ENCODE measurements at places on chromosomes 4 and X.
A peak's percentile ranks its signal among the peaks of the same experiment; 100 is the strongest.

DNA sequence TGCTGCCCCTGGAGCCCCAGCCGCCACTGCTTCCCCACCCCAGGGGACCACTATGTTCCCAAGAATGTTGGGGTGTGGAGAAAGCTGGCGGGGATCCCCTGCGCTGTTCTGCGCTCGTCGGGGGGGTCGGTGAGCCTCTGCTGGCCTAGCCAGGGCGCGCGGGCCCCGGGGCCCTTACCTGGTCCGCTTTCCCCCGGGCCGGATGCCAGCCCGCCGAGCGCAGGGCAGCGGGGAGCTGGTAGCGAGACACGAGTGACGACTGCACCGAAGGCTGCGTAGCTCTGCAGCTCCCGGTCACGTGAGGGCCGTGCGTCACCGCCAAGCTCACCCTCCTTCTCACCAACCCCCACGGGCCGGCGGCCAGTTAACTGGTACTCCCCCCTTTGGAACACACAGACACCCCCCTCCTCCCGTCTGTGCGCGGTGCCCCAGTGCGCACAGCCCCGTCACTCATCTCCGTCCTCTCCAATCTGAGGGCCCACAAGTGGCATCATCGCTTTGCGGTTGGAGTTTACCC is at the start of gene BEX1:
BEX1 (minus strand) TSS at position 254 of the 517 bp plus-strand sequence. CDS start 897 bp downstream, outside the sequence.
- DNase-seq = no peak

DNA sequence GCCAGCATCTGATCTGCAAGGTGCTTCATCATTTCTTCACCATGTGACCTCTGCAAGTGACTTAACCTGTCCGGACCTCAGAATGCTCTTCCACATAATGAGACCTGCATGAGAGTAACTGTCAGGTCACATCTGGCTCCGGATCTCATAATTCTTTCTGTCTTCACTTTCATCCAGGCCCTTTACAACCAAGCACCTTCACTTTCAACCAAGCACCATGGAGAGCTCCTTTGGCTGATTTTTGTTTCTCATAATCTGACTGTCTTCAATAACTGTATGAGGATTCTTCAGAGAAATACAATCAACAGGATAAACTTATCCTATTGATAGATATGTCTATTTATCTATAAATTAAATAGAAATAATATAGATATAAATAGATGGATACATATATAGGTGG is 148.1 kb downstream of the VCX3A start:
- DNase-seq = no peak

DNA sequence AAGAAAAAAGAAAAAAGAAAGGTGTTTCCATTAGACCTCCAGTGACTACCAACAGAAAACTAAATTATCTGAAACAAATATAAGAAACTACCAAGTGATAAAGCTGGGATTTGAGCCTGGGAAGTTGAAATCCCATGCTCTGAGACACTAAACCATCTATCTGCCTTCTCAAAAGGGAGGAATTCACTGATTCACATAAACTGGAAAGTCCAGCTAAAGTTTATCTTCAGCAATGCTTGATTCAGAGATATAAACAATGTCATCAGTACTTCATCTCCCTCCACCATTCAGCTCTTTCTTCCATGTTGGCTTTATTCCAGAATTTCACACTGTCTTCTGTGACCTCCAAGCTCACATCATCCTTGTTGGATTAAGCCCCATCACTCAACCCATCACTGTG is 96.3 kb downstream of the IQCM start:
- DNase-seq = no peak

GRCh38 chr4:113375964-113376666 is 326.7 kb downstream of the ANK2 start:
- DNase-seq = no peak

GRCh38 chrX:44580466-44580865 is 37.8 kb upstream of the FUNDC1 start:
- DNase-seq = no peak

GRCh38 chr4:145436796-145437195 is 44.9 kb upstream of the SMAD1 start:
- DNase-seq = no peak

DNA sequence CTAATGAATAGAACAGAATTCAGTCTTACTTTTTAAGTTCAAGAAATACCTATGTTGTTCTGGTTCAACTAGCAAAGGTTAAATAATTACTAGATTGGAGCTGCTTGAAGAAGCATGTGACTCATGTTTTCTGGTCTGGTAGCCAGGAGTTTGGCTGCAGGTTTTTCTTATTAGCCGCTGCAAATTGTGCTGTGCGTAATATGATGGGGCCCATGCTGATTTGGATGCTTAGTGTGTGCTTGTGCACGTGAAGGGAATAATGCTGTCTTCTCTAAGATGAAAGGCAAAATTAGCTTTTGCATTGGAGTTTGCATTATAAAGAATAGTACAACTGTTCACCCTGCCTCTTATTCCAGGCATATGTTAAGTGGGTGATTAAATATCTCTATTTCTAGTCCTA is 219.6 kb downstream of the SNCA start:
- no peak for DNase-seq

DNA sequence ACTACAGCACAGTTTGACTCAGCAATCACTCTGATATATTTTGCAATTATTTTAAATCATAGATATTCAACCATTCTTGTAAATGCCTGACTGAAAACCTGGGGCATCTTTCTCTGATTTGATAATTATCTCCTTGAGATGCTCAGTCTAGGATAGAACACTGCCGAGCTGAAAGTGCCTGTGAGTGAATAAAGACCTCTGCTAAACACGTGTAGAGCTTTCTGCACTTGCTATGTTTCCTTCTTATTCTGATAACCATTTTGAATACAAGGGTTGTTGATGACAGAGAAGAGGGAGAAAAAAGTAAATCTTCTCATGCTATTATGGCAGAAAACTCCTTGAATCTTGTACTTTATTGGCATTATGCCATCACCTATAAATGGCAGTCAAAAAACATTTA is 1843.4 kb upstream of the IGFBP7 start:
- DNase-seq = no peak

DNA sequence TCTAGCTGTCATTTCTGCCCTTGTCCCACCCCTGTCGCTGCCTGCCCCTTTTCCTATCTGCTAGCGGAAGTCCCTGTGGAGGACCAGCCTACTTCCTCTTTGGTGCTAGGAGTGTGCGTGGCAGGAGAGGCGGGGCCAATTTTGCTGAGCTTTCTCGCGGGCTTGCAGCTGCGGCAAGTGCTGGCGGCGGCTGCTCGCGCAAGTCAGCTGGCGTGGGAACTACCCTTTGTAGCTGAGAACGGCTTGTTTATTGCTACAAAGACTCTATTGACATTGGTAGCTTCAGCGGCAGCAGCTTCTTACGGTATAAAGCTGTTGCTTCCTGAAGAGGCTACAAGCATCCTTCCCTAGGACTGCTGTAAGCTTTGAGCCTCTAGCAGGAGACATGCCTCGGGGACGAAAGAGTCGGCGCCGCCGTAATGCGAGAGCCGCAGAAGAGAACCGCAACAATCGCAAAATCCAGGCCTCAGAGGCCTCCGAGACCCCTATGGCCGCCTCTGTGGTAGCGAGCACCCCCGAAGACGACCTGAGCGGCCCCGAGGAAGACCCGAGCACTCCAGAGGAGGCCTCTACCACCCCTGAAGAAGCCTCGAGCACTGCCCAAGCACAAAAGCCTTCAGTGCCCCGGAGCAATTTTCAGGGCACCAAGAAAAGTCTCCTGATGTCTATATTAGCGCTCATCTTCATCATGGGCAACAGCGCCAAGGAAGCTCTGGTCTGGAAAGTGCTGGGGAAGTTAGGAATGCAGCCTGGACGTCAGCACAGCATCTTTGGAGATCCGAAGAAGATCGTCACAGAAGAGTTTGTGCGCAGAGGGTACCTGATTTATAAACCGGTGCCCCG is at the start of gene MAGEH1:
MAGEH1 (plus strand) TSS at position 138 of the 843 bp plus-strand sequence; CDS start at position 386, 248 bp downstream.
- no peak for DNase-seq

DNA sequence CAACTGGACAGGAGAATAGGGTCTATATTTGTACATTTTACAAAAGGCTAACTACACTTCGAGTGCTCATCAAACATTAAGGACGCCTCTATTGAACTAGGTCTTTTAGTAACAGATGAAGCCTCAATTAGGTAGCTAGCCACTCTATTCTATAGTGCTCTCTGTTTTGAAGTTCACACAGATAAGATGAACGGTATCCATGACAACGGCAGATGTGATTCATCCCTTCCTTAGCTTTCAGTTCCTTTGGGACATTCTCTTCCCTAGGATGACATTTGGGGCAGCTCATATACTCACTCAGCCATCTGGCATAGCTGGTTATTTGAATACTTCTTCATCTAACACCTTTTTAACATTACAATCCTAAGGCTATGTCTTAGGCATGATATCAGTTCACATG is 62.4 kb upstream of the WDFY3 start:
- DNase-seq = no peak

- DNase-seq = no peak
Measured at GRCh38 chr4:179130122-179130714, 1688.0 kb upstream of the AGA start.

GRCh38 chr4:4610672-4611071 is 68.8 kb upstream of the STX18 start:
- no peak for DNase-seq

DNA sequence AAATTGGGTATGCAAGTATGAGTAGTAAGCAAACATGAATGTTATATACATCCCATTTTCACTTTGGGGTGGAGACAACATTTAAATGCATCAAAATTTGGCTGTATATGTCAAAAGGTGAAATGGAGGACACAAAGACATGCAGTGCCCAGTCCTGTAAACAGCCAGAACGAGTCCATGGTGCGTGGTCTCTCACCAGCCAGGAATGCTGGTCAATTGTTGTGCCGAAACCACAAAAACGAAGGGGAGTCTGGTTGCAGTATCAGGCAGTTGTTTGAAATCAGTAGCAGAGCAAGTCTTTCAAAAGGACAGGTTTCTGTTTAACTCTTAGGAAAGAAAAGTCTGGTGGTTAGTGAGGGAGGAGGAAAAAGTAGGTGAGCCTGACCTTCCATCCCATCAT is 22.3 kb upstream of the RNF150 start:
- no peak for DNase-seq

DNA sequence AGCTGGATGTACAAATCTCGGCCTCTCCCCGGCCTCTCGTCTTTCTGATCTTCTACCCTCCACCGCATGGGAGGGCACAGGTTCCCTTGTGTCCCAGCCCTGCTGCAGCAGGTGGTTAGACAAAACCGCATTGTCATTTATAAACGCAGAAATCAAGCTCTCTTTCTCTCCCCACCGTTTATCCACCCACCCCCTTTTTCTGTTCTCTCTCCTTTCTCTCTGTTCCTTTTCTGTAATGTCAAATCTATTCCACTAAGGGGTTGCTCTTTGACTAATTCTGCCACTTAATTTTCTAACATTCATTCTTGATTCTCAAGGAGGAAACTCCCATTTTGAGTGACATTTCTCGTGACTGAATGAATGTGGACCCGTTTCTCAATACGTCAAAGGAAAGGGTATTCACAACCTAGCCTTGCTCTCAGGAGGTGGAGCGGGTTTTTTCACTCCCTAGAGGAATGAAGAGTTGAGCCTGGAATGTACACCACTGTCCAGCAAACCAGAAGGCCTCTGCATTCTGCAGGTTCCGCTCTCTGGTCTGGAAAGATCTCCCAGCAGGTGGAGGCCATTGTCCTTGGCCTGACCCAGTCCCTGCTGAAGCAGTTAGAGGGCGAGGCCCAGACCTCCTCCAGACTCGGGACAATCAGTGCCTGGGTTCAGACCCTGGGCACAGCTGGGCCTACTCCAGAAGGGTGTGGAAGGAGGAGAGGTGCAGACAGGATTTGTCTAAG is 70.9 kb upstream of the ENPP6 start:
- no peak for DNase-seq

- no peak for DNase-seq
Measured at GRCh38 chr4:113502906-113503305, 258.6 kb downstream of the CAMK2D start.

GRCh38 chrX:66634272-66634671 is 4.6 kb downstream of the EDA2R start:
- no peak for DNase-seq

DNA sequence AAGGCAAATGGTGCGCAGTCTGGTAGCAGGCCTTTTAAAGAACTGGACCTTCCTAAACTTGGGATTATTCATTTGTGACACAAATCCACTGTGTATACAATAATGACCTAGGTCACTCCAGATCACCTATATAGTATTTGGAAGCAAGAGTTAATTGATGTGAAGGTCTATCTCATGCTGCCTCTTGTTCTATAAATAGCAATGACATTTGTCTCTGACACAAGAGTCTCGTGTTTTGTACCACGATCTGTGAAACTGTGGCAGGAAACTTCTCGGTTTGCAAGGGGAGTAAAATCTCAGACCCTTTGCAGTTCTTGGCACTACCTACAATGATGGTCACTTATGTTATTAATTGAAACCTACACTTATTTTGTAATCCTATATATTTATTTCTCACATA is 1408.4 kb downstream of the PCDH7 start:
- no peak for DNase-seq

- no peak for DNase-seq
Measured at GRCh38 chr4:38666766-38667084, 2.7 kb downstream of the KLF3 start.

DNA sequence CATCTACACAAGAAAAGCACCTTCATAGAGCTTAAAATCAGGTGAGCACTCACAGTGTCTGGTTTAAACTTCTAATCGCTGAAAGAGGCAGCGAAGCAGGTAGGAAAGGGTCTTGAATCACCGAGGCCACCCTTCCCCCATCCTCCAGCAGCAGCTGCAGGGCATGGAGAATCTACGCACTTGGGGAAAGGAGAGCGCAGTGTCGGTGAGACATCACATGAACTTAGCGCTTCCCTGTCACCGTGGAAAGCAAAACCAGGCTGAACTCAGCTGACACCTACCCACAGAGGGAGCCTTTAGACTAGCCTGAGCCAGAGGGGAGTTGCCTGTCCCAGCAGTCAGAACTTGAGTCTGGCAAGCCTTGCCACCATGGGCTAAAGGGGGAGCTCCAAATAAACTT is 197.2 kb upstream of the ZFP42 start:
- DNase-seq = no peak

DNA sequence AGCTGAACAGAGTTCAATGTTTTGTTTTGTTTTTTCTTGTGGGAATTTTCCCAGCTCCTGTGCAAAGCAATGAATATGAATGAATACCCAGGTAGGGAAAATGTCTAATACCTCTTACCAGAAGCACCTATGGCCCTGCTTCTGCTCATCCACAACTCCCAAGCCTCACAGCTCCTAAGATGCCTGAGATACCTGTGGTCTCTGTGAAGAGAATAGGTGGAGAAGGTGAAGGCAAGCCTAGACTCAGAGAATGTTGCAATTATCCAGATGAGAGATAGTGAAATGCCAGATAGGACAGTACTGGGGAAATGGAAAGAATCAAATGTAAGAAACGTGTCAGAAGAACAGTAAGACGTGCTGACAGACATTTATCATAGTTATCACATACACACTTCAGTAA is 70.2 kb upstream of the NOCT start:
- no peak for DNase-seq

DNA sequence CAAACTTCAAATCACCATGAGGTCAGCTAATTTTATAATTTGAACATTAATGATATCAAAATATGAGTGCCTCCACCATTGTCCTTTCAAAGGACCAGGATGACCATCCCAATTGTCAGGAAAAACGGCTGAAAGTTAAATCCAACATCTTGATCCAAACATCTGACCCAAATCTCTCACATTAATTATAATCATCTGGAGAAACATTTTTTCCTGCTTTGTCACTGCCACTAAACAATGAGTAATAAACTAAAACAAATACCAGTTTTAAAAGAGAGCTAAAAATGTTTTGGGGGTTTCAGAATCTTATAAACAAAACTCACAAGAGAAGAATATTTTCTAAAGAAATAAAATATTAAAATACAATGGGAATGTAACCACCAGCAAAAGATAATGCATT is 45.7 kb upstream of the NDST4 start:
- no peak for DNase-seq

- no peak for DNase-seq
Measured at GRCh38 chr4:18419780-18420179, 398.2 kb upstream of the LCORL start.

GRCh38 chrX:25968920-25969319 is 169.2 kb upstream of the MAGEB18 start:
- peak; percentile 20 for DNase-seq

All from NCI-H1048 (cell line).